ENCODE measurements at places on chromosomes 16 and 17.

GRCh38 chr16:85751698-85752501 lies 1.0 kb upstream of the C16orf74 start:
- no peak for DNase-seq

DNA sequence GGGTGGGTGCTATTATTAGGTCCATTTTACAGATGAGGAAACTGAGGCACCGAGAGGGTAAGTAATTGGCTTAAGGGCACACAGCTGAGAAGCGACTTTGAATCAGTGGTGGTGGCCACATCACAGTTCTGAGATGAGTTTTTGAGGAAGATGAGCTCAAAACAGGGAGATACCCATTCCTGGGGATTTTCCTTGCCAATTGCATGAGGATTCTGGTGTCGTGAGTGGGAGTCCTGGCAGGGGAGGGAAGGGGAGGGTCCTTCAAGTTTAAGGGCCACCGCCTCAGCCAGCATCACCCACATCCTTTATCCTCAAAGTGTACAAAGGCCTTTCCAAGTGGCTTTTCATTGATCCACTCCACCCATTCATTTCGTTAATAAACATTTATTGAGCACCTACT lies 45.3 kb downstream of the IL21R start:
- DNase-seq, result no peak

GRCh38 chr17:74177018-74177450 lies 26.4 kb upstream of the RPL38 start:
- DNase-seq, result no peak

DNA sequence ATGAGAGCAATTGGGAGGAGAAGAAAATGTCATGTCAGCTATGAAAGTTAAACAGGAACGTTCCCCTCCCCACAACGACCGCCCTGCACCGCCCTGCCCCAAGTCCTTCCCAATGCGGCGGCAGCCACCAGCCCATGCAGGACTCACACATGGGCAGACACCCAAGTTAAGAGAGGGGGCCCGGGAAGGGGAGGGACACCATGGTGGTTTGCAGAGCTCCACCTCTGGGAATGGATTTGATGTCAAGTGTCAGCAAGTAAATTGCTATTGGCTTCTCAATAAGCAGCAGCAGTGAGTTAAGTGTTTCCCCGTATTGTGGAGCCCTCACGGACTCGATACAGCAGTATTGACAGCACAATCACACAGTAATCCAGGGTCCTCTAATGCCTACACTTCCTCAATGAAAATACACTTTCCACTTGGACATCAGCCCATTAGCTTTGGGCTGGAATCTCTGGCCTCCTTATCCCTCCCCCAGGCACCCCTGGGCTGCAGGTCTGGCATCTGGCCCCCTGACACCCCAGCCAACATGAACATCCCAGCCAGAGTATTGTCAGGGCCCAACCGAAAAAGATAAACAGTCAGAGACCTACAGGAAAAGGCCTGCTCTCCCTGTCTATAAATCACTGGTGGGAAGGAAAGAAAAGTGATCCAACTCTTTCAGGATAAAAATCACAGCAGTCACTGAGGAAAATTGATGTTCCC lies 22.6 kb downstream of the ZFHX3 start:
- no peak for DNase-seq

DNA sequence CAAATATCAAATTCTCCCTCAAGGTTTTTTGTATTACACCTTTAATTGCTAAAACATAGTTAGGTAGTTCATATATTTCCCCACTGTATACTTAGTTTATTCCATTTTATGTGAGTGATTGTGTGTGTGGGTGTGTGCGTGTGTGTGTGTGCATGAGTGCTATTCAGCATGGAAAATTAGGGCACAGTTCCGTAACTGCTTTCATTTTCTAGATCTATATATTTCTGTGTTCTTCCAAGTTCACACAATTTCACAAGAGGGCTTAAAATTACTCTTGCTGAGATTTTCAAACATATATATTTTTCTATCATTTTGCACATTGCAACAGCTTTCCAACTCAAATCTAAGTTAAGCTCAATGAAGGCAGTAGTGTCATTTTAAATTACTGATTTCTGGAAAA lies 782.9 kb upstream of the SOX9 start:
- DNase-seq, result no peak

- peak; percentile 24 for DNase-seq
Measured at GRCh38 chr17:45784741-45785479, 790 bp downstream of the CRHR1 start.

DNA sequence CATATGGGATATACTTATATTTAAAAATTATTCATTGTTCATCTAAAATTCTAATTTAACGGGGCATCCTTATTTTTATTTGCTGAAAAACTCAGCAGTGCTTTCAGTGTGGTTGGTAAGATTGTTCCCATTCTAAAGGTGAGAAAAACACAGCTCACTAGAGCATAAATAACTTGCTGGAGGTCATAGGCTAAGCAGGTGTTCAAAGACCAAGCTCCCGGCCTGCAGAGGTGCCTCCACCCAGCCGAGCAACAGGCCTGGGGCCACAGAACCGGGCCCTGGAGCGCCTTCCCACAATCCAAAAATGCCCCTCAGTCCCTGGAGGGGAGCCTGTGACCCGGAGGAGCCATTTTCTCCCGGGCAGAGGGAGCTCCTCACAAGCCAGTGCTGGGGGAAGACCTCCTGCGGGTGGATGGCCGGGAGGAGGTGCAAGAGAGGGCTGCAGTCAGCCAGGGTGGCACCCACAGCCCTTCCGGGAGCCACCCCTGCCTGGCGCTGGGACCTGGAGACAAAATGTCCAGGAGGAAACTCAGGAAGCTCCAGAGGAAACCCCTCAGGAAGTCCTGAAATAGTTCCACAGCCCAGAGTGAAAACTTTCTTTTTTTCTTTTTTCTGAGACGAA lies 14.7 kb downstream of the ABR start:
- DNase-seq, result no peak

DNA sequence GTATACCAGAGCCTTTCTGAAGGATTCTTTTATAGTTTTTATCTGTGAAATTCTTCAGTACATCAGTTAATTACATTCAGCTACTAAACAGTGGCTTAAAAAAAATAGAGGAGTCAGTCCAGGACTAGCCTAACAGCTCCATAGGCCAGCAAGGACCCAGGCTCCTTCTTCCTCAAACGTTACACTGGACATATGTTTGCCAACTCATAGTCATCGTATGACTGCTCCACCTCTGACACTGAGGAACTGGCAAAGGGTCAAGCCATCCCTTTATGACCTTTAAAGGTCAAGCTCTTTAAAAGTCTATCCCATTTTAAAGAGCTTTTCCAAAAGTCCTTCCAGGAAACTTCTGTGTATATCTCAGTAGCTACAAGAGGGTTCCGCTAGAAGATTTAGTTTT lies 36.6 kb downstream of the PHLPP2 start:
- no peak for DNase-seq

- DNase-seq, result no peak
Measured at GRCh38 chr16:89118361-89119165, 24.9 kb downstream of the ACSF3 start.

DNA sequence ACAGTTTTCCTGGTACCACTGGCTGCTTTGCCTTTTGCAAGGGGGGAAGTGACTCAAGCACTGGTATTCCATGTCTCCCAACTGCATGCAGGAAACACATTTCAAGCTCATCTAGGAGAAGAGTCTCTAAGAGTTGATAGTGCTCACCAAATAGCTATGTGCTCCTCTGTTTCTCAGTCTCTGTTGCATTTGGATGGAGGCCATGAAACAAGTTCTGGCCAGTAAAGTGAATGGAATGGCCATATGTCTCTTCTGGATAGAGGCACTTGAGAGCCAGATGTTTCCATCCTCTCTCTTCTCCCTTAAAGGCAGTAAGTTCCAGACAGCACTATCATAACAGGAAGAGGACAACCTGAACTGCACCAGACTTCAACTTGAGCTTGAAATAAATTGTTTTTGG lies 60.6 kb downstream of the C16orf82 start:
- DNase-seq, result no peak

GRCh38 chr16:48106446-48106845 lies 49.3 kb downstream of the ABCC12 start:
- no peak for DNase-seq

GRCh38 chr17:34201225-34201624 lies 53.9 kb upstream of the CCL2 start:
- DNase-seq, result no peak

DNA sequence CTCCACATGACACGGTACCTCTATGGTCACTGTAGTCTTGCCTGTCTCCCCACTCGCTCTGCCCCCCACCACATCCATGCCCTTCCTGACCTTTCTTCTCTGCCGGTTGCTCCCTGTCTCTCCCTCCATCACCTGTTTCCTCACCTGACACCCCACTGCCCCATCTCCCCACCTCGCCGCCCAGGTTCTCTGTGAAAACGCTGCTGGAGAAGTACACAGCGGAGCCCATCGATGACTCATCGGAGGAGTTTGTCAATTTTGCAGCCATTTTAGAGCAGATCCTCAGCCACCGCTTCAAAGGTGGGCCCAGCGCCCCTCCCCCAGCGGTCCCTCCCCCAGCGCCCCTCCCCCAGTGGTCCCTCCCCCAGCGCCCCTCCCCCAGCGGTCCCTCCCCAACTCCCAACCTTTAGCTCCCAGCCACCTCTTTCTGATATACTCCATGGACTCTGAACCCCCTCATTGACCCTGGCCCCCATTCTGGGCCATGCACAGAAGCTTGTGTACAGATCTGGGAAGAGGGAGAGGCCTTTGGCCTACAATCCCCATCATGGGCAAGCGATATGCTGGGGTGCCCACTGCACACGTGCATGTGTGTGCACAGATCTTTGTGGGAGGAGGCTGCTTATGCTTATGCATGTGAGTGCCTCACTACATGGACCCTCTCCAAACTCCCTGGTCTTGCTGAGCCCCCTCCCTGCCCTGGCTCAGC lies 4.1 kb downstream of the RUNDC3A start:
- no peak for DNase-seq

- DNase-seq, result no peak
Measured at GRCh38 chr16:12753203-12754023, 50.3 kb downstream of the CPPED1 start.

DNA sequence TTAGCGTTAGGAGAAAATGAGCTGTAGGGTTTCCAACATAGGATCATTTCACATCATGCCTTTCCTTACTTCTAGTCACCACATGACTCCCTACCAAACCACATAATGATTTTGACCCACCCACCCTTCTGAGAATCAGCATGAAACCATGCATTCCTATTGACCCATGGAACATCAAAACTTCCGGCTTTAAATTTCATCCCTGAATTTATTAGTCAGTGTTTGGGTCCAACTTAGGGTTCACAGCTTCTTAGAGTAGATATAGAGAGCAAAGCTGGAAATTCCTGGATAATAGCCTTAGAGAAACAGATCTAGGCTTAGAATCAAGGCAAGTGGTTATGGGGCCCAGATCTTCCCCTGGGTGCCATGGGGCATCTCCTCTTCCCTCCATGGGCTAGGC lies 162.6 kb downstream of the TOX3 start:
- DNase-seq, result no peak

DNA sequence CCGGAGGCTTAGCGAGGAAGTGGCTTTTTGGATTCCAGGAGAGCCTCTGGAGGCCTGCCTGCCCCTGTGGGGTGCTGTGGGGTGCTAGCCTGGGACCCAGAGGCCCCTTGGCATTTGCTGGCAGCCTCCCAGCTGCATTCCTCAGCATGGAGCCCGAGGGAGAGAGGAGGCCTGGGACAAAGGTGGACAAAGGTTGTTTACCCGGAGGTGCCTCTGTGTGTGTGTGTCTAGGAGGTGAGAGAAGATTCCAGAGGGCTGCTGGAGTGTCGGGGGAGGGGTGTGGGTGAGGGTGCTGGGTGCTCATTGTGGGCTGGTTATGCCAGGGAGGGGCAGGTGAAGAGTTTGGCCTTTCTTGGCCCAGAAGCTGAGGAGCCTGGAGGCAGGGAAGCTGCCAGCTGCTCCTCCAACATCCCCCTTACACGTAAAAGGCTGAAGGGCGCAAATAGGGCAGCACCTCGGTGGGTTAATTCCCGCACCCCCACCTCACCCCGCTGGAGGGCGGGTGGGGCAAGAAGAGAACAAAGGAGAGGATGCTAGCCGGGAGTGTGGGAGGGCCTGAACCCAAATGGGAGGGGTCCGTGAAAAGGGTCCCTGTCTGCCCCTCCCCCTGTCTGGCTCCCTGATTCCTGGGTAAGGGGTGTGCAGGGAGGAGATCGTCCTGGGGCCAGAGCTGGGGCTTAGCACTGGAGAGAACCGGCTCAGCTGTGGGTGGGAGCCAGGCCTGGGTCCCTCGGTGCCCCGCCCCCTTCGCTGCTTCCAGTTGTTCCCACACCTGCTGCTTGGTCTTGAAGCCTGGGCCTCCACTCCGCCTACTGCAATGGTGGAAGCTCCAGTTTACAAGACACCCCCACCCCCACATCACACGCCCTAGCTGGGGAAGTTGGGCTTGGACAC lies 9.9 kb downstream of the HEXIM2 start:
- DNase-seq, result no peak

DNA sequence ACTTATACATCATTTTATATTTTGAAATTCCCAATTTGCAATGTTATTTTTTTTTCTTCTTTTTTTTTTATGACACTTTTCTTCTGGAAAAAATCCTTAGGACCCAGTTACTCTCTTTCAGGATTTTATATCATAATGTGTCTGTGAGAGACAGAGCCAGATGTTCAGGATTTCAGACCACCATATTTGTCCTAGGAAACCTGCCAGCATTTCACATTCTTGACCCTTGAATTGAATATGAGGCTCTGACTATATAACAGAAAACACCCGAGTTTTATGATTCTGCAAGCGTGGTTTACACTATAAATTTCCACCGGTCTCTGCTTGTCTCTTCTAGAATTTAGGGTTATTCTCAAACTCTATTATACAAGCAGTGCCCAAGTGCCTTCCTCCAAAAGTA lies 621.0 kb downstream of the WWOX start:
- DNase-seq, result no peak

DNA sequence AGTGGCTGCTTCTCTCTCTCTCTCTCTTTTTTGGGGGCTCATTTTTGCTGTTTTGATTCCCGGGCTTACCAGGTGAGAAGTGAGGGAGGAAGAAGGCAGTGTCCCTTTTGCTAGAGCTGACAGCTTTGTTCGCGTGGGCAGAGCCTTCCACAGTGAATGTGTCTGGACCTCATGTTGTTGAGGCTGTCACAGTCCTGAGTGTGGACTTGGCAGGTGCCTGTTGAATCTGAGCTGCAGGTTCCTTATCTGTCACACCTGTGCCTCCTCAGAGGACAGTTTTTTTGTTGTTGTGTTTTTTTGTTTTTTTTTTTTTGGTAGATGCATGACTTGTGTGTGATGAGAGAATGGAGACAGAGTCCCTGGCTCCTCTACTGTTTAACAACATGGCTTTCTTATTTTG lies 7.7 kb upstream of the TMEM235 start:
- DNase-seq, result no peak

GRCh38 chr16:12321311-12321842 lies 344.8 kb downstream of the SNX29 start:
- no peak for DNase-seq

- DNase-seq, result no peak
Measured at GRCh38 chr16:55527885-55528284, 19.0 kb downstream of the LPCAT2 start.

GRCh38 chr17:27882162-27882840 lies 10.9 kb downstream of the LYRM9 start:
- DNase-seq, result no peak

- peak; percentile 58 for DNase-seq
Measured at GRCh38 chr16:23803591-23804123, 32.1 kb upstream of the PRKCB start.

Measured in naive thymus-derived CD4-positive, alpha-beta T cell (primary cell).